ENCODE measurements at places on chromosomes 7 and 10.
A peak's percentile ranks its signal among the peaks of the same experiment; 100 is the strongest.

GRCh38 chr10:51918440-51918839 is 219.0 kb upstream of the CSTF2T start:
- DNase-seq = no peak

DNA sequence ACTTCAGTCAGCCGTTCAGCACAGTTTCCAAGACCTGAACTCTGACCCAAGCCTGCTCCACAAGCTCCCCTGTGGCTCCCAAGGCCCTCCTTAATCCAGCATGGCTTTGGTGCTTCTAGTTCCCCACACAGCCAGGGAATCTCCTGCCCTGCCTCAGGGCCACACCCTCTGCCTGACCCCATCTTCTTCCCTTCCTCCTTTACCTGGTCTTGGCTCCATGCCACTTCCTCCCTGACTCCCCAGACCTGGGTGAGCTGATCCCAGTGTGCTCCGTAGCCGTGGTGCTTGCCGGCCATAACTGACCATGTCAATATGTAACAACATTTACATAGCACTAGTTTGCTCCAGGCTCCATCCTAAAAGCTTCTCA is 20.0 kb downstream of the TMEM273 start:
- no peak for DNase-seq

DNA sequence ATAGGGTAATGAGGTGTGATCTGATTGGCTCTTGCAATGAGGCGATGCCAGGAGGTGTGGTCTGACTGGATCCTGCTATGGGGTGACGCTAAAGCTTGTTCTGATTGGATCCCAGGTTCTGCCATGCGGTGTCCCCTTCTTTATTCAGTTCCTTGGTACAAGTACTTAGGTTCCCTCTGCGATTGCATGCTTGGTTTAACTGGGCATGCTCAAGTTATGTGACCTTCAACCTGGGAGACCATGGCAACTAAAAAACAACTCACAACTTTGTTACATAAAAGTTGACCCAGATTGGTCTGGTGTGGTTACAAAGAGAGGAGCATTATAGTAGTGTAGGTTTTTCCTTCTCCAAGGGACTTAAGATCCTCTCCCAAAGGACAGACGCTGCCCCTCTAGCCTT is 49.5 kb upstream of the DNAJC1 start:
- no peak for DNase-seq

DNA sequence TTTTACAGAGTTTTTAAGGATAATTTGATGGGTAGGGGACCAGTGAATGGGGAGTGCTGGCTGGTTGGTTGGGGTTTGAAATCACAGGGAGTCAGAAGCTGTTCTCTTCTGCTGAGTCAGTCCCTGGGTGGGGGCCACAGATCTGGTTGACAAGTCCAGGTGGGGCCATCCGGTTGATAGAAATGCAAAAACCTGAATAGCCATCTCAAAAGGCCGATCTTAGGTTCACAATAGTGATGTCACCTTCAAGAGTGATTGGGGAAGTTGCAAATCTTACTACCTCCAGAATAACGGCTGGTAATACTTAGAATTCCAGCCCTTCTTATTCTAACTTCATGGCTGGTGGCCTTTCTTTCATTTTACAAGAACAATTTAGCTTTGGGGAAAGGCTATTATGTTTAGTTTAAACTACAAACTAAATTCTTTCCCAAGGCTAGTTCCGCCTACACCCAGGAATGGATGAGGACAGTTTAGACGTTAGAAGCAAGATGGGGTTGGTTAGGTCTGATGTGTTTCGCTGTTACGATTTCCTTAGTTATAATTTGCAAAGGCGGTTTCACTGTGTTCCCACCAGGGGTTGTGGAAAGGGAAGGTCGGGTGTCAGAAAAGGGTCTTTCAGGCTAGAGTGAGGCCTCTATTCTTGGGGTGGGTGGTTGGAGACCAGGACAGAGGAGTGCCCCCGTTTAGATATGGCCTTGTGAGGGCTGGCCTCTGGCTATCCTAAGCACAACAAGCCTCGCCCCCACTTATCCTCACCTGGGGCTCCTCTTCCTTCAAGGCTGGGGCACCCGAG is 27.4 kb downstream of the IFT22 start:
- DNase-seq = no peak

DNA sequence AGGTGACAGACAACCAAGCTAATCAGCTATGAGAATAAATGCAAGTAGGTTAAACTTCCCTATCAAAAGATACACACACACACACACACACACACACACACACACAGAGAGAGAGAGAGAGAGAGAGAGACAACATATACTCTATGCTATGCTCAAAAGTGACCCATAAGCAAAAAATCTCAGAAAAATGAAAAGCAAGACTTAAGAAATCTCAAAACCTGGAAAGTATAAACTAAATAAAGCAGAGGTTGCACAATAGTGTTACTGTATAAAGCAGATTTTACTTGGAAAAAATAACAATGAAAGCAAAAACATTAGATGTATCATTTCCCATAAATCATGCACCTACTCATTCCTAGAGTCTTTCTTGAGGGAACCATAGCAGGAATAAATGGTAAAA is 221.5 kb downstream of the INHBA start:
- no peak for DNase-seq

DNA sequence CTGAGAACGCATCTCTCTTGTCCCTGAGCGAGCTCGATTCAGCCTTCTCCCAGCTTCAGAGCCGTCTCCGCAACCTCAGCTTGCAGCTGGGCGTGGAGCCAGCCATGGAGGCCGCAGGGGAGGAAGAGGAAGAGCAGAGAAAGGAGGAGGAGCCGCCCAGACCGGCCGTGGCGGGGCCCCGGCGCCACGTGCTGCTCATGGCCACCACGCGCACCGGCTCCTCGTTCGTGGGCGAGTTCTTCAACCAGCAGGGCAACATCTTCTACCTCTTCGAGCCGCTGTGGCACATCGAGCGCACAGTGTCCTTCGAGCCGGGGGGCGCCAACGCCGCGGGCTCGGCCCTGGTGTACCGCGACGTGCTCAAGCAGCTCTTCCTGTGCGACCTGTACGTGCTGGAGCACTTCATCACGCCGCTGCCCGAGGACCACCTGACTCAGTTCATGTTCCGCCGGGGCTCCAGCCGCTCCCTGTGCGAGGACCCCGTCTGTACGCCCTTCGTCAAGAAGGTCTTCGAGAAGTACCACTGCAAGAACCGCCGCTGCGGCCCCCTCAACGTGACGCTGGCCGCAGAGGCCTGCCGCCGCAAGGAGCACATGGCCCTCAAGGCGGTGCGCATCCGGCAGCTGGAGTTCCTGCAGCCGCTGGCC is 43.2 kb downstream of the CHST3 start:
- no peak for DNase-seq

- DNase-seq = no peak
Observed at GRCh38 chr7:102412548-102412947, 16.4 kb downstream of the PRKRIP1 start.

DNA sequence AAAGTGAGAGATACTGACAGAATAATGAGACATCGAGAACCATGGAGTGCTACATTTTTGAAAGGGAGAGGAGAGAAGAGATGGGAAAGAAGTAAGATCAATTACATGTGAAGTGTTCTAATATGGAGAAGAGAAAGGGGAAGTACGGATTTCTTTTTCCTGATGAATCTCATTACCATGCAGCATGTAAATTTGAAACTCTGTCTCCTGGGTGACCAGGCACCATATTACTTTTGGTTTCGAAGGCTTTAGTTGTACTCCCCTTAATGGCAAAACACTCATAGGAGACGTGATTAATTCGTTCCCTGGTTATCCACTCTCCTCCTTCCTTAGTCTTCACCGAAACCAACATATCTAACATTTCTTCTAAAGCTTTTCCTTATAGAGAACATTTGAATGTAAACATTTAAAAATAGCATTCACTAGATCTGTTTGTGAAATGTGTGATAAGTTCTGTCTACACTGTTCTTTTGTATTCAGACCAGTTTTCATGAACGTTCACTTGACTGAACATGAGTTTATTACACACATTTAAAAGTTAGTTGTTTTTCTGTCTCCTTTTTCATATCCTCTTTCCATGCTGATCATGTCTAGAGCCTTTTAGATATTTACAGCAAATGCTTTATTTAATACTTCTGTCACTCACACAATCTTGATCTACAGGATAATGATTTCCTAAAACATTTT is 80.2 kb upstream of the MSRB2 start:
- no peak for DNase-seq

DNA sequence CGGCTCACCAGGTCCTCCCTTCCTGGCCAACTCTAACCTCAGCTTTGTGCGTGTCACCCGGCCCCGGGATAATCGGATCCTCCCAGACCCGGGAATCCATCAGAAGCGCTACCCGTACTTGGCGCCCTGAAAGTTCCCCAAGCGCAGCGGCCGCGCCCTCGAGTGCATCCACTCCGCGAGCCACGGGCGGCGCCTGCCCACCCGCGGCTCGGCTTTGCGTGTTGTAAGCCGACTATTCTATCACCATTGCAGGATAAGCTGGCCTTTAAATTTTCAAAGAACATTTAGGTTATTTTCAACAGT is 35.7 kb upstream of the EBLN1 start:
- DNase-seq = no peak

GRCh38 chr10:96168546-96168945 is 38.4 kb downstream of the ZNF518A start:
- DNase-seq = no peak

GRCh38 chr7:157601530-157601929 is 264.7 kb downstream of the DNAJB6 start:
- DNase-seq = no peak

DNA sequence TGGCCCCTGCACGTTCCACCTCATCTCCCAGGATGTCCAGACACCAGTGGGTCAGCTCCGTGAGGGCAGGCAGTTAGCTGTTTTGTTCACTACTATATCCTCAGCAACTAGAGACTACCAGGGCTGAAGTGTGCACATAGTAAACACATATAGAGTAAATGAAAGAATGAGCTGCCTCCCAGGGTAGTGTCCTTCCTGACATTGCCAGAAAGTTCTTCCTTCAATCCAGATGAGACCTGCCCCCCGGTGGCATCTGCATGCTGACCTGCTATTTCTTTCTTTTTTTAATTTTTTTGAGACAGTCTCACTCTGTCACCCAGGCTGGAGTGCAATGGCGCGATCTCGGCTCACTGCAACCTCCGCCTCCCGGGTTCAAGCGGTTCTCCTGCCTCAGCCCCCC is 14.0 kb upstream of the ARPC1A start:
- no peak for DNase-seq

- DNase-seq = no peak
Observed at GRCh38 chr7:17600340-17600752, 301.9 kb downstream of the AHR start.

DNA sequence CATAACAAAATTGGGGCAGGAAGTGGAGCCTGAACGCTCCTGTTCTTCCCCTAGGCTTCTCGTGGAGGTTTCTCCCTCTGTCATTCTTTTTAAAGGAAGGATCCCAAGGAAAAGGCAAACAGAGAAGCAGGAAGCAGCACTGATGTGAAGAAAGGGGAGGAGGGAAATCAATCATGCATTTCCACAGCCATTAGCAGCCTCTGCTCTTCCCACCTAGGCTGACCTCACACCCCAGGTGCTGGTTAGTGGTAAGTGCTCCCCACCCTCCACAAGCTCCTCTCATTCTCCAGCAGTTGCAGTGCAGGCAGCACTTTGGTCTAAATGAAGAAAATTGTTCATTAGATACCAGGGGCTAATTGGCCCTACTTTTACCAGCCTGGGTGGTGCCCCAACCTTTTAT is 2.6 kb downstream of the CRHR2 start:
- DNase-seq = no peak

DNA sequence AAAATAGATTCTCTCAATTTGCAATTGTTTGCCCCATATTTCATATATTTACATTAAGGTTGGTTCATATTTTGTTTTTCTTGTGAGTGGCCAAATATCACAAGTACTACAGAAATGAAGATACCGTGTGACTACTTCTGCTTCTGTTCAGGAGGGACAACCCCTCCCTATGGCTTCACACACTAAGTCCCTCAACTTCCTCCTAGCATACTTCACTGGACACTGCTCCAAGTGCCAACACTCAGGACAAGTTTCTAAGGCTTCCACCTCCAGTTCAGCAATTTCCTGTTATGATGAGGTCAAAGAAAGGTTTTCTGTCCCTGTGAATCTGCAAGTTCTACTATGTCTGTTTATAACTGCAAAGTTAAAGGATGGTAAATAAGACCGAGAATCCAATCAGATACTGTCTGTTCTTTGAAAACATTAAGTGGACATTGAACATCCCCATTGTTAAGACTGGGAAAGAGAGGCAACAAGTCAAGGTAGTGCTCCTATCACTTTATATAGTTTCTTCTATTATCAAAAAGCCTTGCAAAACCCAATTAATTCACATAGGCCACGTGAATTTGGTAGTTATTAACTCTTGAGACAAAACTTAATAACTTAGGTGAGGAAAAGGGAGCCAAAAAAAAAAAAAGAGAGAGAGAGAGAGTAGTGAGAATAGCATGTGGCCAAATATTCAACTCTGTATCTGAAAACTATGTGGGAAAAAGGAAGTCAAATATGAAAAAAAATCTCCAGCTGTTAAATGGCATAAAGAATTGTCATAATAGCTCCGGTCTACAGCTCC is 81.3 kb upstream of the DKK1 start:
- no peak for DNase-seq

DNA sequence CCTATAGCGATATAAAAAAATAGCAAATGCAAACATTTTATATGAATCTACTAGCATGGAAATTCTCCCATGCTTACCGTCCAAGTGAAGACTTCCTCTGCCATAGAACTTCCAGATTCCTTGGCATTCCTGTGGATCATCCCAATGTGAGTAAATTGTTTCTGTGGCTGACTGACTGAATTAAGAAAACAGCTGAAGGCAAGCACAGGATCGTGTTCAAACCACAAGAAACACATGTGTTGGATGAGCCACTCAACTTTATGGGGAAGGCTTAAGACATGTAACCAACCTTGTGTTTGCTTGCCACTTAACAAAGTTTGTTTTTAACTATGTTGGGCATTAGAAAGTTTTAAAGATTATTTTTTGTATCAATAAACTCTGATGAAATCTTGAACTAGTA is 2.6 kb upstream of the MYPN start:
- DNase-seq = no peak

DNA sequence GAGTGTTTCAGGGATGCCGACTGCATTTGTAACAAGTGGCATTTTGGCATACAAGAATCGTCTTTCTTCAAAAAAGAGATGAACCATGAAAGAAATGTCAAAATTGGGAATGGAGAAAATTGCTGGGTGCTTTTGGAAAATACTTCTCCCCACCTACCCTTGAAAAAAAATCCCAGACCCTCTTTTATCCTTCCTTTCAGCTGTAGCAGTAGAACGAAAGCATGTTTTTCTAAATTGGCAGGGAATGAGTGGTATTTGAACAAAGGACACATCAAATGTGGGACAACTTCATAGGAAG is 187.5 kb downstream of the NRP1 start:
- no peak for DNase-seq

- peak; percentile 77 for DNase-seq
Observed at GRCh38 chr7:1290026-1290678, 57.5 kb downstream of the UNCX start.

DNA sequence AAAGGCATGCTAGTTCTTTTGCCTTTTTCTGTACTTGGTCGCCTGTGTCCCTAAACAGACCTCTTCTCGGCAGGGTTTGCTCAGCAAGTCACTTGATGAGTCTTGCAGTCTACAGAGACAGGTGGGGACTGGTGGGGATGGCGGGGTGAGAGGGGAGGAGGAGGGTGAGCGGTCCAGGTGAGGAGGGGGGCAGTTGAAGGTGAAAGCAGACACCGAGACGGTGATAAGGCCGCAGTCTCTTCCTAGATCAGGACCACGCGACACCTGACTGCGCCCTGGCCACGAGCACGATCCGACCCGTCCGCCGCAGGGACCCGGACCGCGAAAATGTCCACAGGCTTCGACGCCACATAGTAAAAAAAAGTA is 566 bp downstream of the ASNS start:
- DNase-seq = no peak

Measured in immature natural killer cell (primary cell).